ENCODE measurements at places on chromosomes 16 and 17. TPM values are rescaled to one million over a fixed set of nuclear protein-coding genes. Genes with fewer than 3 reads are reported as not detected.

DNA sequence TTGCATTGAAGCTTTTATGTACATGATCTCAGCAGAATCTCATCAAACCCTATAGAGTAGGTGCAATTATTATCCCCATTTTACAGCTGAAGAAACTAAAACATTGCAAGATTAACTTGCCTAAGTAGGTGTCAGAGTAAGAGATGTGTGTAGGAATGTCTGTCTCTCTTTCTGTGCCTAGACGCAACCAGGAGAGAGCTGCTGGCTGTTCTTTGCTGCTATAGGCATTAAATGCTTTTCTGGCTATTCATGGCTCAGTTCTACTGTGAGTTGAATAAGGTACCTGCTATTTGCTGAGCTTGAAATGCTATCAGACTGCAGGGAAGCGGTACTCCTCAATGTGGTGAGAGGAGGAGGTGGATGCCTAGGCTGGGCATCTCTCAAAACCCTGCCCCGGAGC, 17.0 kb downstream of the IRX5 start:
- DNase-seq, result no peak

DNA sequence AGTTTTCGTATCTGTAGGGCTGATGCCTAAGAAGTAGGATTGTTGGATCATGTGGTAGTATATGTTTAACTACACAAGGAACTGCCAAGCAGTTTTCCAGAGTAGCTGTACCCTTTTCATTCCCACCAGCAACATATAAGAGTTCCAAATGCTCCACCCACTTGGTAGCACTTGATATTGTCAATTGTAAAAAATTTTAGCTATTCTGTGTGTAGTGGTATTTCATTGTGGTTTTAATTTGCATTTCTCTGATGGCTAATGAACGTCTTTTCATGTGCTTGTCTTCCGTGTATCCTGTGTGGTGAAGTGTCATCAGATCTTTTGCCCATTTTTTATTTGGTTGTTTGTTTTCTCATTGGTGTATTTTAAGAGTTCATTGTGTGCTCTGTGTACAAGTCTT, 69.7 kb downstream of the TANC2 start:
- no peak for DNase-seq

- DNase-seq, result peak; percentile 87
Measured at GRCh38 chr17:8016632-8017424, 14.4 kb downstream of the GUCY2D start.

GRCh38 chr17:27954548-27955495, 61.7 kb upstream of the LYRM9 start:
- no peak for DNase-seq

GRCh38 chr17:48575673-48576478, 2.3 kb downstream of the HOXB4 start:
- DNase-seq, result no peak

DNA sequence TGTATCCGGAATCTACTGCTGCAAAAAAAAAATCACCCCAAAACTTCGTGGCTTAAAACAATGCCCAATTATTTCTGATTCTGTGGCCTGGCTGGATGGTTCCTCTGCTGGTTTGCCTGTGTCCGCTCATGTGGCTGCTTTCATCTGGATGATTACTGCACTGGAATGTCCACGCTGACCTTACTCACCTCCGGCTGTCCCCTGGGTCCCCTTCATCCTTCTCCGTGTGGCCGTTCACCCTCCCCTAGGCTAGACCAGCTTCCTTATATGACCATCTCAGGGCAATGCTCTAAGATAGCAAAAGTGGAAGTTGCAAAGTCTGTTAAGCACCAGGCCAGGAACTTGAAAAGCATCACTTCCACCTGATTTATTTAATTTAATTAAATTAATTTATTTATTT, 31.4 kb upstream of the SPNS2 start:
- no peak for DNase-seq

DNA sequence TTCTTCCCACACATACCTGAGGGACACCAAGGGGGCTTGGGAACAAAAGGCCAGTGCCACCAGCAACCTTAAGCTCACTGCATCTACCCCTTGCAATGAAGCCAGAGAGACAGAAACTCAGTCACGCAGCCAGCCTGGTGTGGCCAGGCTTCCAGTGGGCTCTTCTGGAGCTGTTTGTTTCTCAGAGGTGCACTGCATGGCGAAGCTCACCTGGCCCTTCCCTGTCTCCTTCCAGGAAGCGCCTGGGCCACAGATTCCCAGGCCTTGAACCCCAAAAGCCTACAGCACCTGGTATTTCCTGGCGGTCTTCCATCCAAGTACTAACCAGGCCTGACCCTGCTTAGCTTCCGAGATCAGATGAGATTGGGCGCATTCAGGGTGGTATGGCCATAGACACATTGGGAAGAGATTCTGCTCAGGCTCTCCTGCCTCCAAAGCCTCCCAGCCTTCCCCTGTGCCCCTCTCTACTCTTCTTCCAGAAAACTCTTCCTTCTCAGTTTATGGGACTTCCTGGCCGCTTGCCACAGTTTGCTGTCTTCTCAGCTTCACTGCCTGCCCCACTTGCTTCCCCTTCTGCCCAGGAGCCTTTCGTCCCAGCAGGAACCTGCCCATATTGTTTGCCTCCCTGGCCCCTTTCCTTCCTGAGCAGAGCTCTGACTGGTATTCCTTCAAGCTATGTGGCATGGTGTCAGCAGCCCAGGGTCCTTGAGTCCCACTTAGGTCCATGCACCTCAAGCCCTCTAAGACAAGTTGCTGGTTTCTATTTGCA, 1.6 kb downstream of the CISD3 start:
- DNase-seq, result no peak

- DNase-seq, result peak; percentile 81
Measured at GRCh38 chr17:40121181-40122135, at the start of gene MSL1. Gene MSL1, plus strand, starts transcription at chr17:40121971. Its CDS starts 642 bp downstream, at chr17:40122613.

The ICAM2 gene
- not detected for total RNA-seq

The CMIP gene
- total RNA-seq, result 44.3 TPM

The POLR3K gene
- 14.8 TPM for total RNA-seq

The GDPD1 gene
- 2.9 TPM for total RNA-seq

The EPX gene
- not detected for total RNA-seq

Data from MCF 10A (cell line).